ENCODE measurements at places on chromosomes 1 and 21.

DNA sequence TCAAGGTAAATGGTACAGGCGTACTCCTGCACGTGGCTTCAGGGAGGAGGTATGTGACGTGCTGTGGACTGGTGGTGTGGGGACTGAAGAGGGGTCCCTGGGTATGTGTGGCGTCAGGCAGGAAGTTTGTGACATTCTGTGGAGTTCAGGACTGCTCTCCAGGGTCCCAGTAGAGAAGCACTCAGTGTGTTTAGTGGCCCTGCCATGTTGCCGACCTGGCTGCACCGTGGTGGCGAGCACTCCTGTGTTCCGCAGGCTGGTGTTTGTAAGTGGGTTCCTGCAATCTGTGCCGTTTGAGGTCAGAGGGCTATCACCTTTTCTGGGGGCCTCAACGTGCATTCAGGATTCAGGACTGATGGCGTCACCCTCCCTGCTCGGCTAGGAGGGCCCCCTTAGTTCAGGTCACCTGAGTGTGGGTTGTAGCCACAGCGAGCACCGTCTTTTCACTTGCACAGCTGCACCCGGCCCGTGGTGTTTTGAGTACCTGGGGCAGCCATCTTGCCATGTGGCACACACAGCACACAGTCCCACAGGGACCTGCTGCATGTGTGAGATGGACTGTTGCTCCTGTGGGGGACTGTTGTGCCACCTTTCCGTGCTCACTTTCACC is 26.5 kb downstream of the SNAP47 start:
- no peak for DNase-seq
- peak overlapping the region; percentile 41 for H3K4me3 ChIP-seq

GRCh38 chr21:25733859-25734653 is 648 bp downstream of the ATP5PF start:
- peak overlapping the region; percentile 91 for H3K27ac ChIP-seq
- H3K4me1 ChIP-seq: peaks cover 42% of the 10 kb centered on the region
- no peak for DNase-seq

- DNase-seq: no peak
- H3K27me3 ChIP-seq: no peaks in the 10 kb centered on the region
- no peak overlapping the region for H3K4me3 ChIP-seq
- H3K36me3 ChIP-seq: no peaks in the 10 kb centered on the region
Measured at GRCh38 chr21:15255261-15255660, 190.5 kb upstream of the NRIP1 start.

GRCh38 chr1:59308839-59309238 is 11.9 kb downstream of the FGGY start:
- DNase-seq: no peak
- H3K27me3 ChIP-seq: no peaks in the 10 kb centered on the region
- no peak overlapping the region for H3K27ac ChIP-seq
- H3K4me3 ChIP-seq: no peak overlapping the region
- H3K4me1 ChIP-seq: no peaks in the 10 kb centered on the region
- H3K36me3 ChIP-seq: no peaks in the 10 kb centered on the region

DNA sequence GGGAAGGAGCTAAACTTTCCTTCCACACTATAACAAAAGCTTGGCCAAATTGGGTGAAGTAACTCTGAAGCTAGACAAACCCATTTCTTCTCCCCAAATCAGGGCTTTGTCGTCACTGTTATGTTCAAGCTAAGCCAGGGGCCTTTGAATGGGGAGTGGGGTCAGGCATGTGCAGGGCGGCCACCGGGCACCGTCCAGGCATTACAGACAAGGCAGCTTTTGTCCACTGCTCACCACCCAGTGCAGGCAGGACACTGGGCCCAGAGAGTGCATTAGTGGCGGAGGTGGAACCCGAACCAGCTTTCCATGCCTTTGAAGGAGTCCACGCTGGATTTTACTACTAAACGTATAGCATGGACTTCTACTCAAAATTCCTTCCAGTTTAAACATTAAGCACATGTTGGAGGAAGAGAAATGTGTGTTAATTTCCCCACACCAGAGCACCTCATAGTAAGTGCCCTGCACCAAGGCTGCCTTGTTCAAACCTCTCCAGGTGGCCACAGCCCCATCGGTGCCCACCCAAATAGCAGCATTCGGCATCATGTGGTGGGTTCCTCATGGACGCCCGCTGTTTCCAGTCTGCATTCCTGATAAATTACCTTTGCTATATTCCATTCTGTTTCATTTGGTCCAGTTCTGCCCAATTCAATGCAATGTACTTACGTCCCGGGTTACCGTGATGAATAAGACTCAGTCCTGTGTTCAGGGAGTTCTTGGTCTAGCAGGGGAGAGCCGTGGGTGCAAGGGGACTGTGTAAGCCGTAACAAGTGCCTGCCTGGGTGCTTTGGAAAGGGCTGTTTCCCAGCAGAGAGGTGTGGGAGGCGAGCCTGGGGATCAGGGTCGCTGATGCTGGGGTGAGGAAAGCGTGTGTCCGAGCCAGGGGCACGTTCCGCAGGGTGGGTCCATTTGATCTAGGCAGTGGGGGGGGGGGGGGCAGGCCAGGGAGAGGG is 1.6 kb downstream of the UBASH3A start:
- DNase-seq: no peak
- H3K4me1 ChIP-seq: peaks cover 71% of the 10 kb centered on the region
- H3K36me3 ChIP-seq: peaks cover 31% of the 10 kb centered on the region
- no peaks in the 10 kb centered on the region for H3K27me3 ChIP-seq

DNA sequence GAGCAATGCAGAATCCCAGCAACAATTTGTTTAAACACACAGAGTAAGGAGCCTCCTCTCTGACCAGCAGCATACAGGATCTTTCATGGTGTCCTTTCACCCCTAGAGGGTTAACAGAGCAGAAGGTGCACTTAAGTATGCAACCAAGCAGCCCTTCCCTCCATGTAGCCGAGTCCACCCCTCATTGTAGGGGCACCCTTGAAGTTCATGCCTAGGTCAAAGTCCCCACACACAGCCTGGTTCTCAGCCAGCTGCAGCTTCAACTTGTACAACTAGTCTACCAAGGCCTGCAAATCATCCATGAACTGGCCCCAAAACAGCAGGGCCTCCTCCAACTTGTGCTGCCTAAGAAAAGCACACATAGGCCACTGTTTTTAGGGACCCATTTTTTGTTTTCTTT is 7.0 kb upstream of the BMP8B start:
- no peak overlapping the region for H3K4me3 ChIP-seq
- peaks cover 8% of the 10 kb centered on the region for H3K4me1 ChIP-seq
- H3K36me3 ChIP-seq: no peaks in the 10 kb centered on the region
- no peak for DNase-seq
- no peaks in the 10 kb centered on the region for H3K27me3 ChIP-seq

DNA sequence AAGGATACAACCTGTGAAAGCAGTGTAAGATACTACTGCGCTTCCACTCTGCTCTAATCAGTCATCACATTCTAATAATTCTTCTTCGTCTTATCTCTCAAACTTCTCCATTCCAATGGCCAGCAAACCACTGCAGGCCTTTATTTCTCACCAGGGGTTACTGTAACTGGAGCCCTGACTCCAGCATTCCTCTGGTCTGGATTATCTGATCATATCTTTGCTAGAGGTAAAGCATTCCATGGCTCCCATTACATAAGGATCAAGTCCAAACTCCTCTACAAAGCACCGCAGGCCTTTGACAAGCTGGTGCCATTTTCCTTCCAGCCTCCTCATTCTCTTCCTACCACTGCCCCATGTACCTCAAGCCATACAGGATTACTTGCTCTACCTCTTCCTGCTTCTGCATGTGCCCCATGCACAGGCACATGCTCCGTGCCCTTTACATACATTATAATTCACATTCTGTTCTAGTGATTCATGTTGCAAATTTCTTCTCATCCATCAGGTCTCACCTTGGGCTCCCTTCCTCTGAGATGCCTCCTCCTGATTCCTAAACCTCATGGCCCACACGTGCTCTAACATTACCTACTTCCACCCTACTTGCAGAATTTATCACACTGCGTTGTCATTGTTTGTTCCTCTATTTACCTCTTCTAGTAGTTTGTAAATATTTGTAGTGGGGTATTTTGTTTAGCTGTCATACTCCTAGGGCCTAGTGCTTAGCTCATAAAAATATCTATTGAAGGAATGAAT is 9.3 kb upstream of the SERBP1 start:
- no peaks in the 10 kb centered on the region for H3K27me3 ChIP-seq
- no peaks in the 10 kb centered on the region for H3K36me3 ChIP-seq
- no peaks in the 10 kb centered on the region for H3K4me1 ChIP-seq
- no peak overlapping the region for H3K27ac ChIP-seq
- H3K4me3 ChIP-seq: no peak overlapping the region
- no peak for DNase-seq

Data from CD4-positive, alpha-beta memory T cell (primary cell).